ENCODE measurements at places on chromosomes 5 and 9.

- peak; percentile 42 for DNase-seq
These were observed 32.0 kb upstream of the TTLL11 start for GRCh38 chr9:122125158-122125508.

DNA sequence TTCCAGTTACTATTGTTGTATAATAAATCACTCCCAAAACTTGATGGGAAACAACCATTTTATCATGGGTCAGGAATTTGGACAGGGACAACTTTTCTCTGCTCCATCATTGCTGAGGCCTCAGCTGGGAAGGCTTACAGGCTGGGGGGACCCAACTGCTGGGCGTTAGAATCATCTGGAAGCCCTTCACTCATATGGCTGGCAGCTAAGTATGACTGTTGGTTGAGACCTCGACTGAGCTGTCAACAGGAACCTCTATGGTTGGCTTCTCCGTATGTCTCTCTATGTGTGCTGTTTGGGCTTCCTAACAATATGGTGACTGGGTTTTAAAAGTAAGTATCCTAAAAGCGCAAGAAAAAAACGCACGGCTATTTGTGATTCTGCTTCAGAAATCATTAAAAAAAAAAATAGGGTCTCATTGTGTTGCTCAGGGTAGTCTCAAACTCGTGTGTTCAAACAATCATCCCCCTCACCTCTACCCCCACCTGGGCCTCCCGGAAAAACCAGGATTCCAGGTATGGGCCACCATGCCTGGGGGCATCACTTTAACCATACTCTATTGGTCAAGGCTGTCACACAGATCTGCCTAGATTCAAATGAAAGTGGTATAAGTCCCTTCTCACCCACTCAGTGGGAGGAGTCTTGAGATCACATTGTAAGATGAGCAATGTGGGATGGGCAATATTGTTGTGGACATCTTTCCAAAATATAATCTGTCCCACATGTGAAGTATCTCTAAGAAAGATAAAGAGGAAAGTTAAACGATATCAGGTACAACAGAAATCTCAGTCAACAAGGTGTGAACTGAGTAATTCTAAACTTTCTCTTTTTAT lies 15.2 kb downstream of the FNBP1 start:
- no peak for DNase-seq

- DNase-seq = no peak
These were observed 214.2 kb downstream of the TRIM32 start for GRCh38 chr9:116901260-116901659.

DNA sequence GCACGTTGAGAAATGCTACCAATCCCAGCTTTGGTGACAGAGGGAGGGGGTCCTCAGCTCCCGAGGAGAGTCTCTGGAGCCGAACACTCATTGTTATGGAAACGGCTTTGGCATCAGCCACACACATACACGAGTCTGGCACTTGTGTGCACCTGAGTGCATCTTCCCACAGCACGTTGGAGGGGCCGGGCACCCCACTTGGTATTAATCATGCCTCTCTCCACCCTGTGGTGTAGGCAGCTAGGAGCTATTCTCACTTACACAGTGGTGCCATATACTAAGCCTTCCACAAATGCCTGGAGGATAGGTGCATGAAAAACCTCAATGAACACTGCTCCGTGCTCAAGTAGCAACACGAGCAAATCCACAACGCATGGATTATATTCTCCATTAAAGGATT lies 133.9 kb upstream of the PANK3 start:
- DNase-seq = no peak

- no peak for DNase-seq
These were observed 225.9 kb downstream of the RFX3 start for GRCh38 chr9:3299872-3300271.

- DNase-seq = no peak
These were observed 454.3 kb downstream of the KDM4C start for GRCh38 chr9:7212101-7212500.

- peak; percentile 50 for DNase-seq
These were observed 97.2 kb downstream of the TRIO start for GRCh38 chr5:14240359-14240758.

- no peak for DNase-seq
These were observed 51.0 kb downstream of the FER start for GRCh38 chr5:108798513-108799265.

DNA sequence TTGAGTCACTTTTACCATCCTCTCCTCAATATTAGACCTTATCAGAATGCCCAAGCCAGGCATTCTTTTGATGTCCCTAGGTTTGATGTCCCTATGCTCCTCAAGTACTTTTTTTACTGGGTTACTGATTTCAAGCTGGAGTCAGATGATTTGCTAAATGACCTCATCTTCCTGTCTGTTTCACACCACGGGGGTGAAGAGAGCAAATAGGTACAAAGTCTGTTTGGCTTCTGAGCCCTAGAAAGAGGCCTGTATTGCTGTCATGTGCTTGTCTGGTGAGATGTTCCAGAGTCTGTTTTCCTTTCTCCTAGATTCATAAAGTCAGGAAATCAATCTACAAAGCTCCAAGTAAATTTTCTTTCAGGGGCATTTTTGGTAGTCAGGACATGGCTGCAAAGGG lies 12.7 kb upstream of the DAB2 start:
- DNase-seq = no peak

DNA sequence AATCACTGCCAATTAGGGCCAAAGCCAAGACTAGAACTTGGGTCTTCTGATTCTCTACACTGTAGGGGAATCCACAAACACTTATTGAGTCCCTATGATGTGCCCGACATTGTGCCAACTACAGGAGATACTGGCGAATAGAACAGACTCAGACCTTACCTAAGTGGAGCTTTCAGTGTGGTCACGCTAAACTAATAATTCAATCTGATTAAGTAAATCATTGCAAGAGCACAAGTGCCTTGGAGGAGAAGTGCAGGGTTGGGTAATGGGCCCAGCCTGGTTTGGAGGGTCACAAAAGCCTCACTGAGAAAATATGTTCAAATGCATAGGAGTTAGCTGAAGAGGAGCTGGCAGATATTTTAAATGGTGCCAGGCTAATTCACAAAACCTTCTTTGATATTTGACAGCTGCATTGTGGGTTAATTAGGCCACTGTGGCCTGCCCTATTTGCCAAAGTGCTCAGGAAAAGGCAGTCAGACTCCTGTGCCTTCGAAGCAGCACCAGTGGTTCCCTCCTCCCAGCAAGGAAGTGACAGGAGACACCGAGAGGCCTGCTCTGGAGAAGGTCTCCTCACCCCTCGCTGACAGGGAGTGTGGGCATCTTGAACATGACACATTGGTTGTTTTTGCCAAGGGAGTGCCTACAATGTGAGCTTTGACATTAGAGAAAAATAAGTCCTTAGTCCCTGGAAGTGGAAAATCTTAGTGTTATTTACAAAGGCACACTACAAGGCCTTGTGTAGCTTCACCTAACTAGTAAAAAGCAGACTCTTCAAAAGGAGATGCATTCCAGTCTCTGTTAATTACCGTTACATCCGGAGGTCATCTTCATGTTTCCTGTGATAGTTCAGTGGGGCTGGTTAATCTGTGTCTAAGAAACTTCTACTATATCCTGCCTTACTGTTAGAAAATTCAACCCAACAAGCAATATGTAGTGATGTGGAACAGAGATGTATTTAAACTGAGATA lies 24.1 kb upstream of the TRAF1 start:
- no peak for DNase-seq

GRCh38 chr5:17308326-17309065 lies 91.1 kb downstream of the BASP1 start:
- DNase-seq = no peak

DNA sequence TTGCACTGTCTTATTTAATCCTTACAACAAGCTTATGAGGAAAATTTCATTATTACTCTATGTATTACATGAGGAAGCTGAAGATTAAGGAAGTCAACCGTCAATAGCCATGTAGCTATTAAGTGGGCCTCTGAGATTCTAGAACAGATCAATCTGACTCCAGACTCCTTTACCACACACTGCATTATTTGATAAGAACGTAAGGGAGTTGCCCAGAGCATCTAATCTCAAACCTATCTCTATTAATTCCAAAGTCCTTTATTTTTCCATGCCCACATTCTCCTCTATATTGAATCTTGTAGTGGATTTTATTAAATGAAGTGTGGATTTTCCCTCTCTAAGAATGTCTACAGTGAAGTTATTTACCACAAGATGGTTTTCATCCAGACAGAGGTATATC lies 118.2 kb upstream of the MTAP start:
- DNase-seq = no peak

DNA sequence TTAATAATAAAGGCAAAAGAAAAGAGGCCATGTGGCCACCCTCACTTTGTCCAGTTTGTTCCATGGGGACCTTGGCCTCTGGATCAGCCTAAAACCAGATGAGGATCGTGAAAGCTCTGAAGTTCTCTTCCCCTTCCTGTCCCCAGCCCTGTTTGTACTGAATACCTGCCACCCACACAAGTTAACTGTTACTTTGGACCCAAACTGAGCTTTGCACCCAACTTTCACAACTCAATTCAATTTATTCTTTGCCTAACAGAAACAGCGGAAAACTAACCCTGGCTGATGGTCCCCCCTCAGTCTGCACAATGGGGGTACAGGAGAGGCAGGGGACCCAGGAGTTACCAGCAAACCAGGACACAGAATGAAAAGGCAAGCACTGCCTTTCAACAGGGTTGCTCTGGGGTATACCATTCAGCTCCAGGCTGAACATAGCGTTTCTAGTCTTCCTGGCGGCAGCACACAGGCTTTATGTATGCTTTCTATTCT lies 28.2 kb downstream of the ABCA1 start:
- DNase-seq = no peak

GRCh38 chr9:96607971-96608370 lies 11.7 kb downstream of the CDC14B start:
- no peak for DNase-seq

DNA sequence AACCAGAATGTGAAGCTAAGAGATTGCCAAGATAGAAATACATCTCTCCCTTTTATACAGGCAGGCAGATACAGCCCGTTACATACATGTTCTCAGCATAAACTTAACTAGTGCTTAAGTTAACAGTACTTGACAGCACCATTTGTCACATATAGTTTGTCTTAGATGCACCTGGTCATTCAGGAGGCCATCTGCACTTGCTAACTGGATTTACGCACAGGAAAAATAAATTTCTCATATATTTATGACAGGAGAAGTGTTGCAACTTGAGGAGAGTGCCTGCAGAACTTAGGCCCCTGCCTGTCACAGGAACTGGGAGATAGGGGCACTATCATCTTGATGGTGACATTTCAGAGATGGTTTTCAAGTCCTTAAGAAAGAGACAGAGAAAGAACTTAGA lies 1462.1 kb upstream of the CDH9 start:
- no peak for DNase-seq

DNA sequence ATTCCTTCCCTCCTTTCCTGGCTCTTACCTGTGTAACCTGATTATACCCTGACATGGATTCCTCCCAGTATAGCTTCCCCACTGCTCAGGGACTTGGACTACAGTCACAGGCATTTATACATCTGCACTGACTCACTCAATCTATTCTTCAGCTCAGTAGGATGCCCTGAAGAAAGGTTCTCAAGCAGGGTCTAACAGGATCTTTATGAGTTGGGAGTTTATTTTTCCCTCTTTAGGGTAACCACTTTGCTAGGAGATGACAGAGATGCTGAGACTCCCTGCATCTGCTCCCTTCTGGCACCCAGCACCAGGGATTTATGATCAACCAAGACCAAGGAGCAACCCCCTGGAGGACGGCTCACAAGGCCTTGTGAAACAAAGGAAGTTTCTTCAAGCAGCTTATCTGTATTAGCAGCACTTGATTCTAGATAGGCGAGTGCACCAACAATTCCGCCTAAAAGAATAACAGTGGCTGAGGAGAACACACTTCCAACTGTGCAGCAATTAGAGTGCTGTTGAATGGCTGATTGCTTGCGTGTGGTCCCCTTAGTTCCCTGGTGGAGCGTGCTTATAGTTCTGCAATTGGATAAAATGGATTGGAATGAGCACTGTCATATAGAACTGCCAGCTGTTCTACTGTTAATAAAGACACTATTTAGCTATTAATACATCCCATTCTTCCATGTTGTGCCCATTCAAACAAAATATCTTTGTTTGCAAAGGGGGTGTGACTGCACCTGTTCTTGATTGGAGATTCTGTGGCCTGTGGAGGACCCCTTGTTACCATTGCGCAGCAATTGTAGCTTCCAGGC lies 482.6 kb downstream of the ZNF608 start:
- no peak for DNase-seq

DNA sequence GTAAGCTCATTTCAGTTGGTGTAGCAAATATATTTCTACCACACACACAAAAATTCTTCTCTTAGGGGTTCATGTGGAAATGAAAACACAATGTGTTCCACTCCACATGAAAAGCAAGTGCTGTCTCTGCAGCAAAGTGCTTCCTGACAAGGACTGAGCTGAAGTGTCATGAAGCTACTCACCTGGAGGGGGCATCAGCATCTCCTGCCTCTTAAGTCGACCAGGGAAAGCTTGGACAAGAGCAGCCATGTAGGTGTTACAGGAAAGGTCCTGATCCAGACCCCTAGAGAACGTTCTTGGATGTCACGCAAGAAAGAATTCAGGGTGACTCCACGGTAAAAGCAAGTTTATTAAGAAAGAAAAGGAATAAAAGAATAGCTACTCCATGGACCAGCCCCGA lies 62.8 kb downstream of the SV2C start:
- DNase-seq = no peak

DNA sequence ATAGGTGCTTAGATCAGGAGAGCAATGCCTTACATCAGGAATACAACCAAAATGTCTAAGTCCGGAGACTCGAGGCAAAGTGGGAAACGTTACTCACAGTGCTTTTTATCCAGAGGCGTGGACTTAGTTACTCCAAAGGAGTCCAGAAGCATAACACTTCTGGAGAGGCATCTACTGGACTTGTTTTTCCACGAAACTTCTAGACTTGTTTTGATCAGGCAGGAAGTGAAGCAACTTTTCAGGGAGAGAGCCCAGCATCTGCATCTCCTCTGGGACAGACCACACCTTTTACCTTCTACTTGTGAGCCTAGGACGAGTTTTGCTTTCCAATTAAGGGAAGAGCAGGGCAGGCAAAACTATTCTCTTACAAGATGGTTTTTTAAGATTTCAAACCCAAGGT lies 1.2 kb upstream of the TJP2 start:
- DNase-seq = no peak

GRCh38 chr9:5832071-5832537 lies 813 bp downstream of the ERMP1 start:
- no peak for DNase-seq

GRCh38 chr5:58486290-58486689 lies 4.9 kb upstream of the GAPT start:
- DNase-seq = no peak

- DNase-seq = no peak
These were observed 60.9 kb downstream of the NNT start for GRCh38 chr5:43663916-43664315.

DNA sequence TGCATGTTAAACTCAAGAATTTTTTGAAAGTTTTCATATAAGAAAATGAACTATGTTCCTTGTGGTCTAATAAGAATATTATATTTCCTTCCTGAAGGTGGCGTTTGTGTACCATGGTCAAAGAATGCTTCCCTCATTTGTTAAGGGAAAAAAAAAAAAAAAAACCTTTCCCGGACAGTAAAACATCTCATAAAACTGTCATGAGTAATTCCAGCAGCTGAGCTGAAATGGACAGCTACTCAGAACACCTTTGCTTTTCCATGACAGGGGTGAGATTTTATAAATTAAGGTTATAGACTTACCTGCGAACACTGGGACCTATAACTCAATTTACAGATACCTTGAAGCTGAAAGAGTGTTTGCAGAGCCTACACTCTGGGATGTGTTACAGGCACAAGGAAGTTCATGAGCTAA lies 113.2 kb upstream of the RANBP3L start:
- peak; percentile 45 for DNase-seq

GRCh38 chr5:123720955-123721354 lies 209.0 kb downstream of the CSNK1G3 start:
- DNase-seq = no peak

- peak; percentile 55 for DNase-seq
These were observed 637 bp upstream of the SMC5 start for GRCh38 chr9:70257991-70258691.

GRCh38 chr5:54769072-54769471 lies 216.3 kb downstream of the ESM1 start:
- no peak for DNase-seq
